Effector memory CD8-positive, alpha-beta T cell (primary cell): ENCODE measurements at places on chromosomes 13 and 19.

DNA sequence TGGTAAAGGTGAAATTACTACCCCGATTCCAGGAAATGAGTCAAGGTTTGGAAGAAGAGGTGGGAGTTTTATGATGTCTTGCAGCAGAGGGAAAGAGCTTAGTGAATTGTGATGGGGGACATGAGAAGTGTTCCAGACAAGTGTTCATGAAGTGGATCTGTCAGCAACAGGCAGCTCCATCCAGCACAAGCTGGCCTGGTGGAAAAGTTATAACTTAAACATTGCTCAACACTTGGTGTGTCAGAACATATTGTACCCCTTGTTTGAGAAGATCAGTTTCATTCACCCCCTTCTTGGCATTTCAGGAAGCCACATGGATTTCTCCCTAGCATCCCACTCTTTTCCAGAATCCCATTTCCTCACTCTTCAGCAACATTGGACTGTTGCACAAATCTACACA is 222.0 kb downstream of the B3GLCT start:
- no peak for DNase-seq

- DNase-seq, result no peak
These were observed 45.8 kb downstream of the GGACT start for GRCh38 chr13:100542826-100543156.

DNA sequence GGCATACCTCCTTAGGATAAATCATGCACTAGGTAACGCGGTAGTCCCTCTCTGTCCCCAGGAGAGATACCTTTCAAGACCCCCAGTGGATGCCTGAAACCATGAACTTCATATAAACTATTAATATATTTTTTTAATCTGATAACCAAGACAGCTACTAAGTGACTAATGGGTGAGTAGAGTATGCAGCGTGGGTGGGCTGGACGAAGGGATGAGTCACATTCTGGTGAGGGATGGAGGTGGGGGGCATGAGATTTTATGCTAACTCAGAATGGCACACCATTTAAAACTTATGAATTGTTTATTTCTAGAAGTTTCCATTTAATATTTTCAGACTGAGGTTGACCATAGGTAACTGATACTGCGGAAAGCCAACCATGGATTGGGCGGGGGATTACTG is 46.2 kb downstream of the CDK8 start:
- DNase-seq, result no peak

DNA sequence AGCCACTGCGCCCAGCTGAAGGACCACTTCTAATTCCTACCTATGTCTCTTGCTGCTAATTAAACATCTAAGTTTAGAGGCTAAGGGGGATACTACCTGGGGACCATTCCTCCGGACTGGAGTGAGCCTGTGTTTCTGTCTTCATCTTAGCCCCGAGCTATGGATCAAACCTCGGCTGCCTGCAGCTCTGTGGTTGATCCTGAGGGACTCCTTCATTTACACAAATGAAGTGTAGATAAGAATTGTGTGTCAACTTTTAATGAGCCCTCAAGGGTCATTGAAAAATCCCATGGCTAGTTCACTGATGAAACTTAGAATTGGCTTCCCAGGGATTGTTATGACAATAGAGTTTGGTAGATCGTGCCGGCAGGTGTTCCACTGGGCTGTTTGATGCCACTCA is 31.5 kb upstream of the OR10H1 start:
- no peak for DNase-seq

DNA sequence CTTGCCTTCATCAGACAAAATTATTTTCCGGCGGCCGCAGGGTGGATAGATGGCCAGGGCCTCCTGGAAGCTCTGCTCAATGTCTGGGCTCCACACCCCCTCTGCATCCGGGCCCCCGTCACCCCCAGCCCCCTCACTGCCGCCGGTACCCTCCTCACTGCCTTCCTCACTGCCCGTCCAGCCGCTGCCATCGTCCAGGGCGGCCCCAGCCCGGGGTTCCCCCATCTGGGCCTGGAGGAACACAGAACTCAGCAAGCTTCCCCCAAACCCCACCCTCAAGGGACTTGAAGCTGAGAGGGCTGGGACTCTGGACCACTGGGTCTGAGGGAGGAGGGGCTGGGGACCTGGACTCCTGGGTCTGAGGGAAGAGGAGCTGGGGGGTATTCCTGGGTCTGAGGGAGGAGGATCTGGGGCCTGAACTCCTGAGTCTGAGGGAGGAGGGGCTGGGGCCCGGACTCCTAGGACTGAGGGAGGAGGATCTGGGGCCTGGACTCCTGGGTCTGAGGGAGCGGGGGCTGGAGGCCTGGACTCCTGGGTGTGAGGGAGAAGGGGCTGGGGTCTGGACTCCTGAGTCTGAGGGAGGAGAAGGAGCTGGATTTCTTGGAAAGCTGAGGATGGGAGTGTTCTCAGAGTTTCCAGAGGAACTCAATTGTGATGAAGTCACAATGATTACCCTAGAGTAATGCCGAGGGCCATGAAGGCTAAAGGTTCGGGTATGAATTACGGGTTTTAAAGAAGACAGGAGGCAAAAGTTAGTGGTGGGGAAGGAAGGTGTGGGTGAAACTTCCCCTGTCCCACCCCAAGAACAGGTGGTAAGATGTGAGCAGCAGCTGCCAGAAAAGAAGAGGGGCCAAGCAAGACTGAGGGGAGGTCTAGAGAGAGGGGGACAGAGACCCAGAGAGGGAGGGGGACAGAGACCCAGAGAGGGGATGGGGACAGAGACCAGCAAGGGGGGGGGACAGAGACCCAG is 2.1 kb downstream of the TEAD2 start:
- no peak for DNase-seq
